ENCODE measurements at places on chromosomes 11 and 22.

GRCh38 chr11:67085617-67086016, 29.0 kb downstream of the RHOD start:
- no peak for DNase-seq

GRCh38 chr11:38011496-38011895, 1413.5 kb upstream of the RAG2 start:
- no peak for DNase-seq

- peak; percentile 50 for DNase-seq
Observed at GRCh38 chr11:16013649-16014275, 342.6 kb downstream of the SOX6 start.

DNA sequence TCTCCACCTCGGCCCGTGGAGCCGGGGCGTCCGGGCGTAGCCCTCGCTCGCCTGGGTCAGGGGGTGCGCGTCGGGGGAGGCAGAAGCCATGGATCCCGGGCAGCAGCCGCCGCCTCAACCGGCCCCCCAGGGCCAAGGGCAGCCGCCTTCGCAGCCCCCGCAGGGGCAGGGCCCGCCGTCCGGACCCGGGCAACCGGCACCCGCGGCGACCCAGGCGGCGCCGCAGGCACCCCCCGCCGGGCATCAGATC, 439 bp downstream of the YAP1 start:
- no peak for DNase-seq

DNA sequence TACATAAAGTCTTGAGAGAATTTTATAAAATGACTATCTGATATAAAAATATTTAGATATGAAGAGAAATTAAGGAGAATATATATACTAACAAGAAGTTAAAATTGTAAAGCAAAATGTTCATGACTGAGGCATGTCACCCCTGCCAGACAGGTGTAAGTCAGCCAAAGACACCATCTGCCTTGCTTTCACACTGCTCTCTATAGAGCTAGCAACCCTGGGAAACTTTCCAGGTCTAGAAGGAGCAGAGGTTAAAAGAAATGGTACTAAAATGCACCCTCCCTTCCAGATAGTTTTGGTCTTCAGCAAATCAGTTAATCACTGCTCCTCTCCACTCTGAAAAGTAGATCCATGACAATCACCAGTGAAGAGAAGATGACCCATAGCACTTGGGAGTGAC, 16.5 kb downstream of the PPP2R1B start:
- DNase-seq, result no peak

DNA sequence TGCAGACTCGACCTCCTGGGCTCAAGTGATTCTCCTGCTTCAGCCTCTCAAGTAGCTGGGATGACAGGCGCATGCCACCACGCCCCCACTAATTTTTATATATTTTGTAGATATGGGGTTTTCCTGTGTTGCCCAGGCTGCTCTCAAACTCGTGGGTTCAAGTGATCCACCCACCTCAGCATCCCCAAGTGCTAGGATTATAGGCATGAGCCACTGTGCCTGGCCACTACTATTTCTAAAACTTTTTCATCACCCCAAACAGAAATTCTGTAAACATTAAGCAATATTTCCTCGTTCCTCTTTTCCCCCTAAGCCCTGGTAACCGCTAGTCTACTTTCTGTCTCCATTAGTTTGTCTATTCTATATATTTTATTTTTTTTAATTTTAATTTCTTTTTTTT, 9.0 kb upstream of the ATG16L2 start:
- DNase-seq, result no peak

GRCh38 chr22:39208013-39208680, 36.6 kb downstream of the PDGFB start:
- DNase-seq, result no peak

DNA sequence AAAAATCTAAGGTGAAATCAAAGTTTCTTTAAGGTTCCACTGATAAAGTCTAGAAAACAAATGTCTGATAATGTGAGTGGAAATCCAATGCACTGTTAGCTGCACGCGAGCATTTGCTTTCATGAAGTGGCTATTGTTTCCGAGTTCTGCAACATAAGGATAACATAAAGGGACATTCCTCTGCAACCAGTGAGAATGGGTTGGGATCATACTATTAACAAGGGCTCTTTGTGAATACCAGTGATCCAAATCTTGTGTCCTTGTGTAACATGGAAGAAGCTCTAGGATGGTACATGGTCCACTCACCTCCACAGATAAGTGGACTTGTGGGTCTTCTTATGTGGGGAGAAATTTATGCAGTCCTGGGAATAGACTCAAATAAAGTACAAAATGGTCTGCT, 24.6 kb downstream of the APIP start:
- no peak for DNase-seq

DNA sequence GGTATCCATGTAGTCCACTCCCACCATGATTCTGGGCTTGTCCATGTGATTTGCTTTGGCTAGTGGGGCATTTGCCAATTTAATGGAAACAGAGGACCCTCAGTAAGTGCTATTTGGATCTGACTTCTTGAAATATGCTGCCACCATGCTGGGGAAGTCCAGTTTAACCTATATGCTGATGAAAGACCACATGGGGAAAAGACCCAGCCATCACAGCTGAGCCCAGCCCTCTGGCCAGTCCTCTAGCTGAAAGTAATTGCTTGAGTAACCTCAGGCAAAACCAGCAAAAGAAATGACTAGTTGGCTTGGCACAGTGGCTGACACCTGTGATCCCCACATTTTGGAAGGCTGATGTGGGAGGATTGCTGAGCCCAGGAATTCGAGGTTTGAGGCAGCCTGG, 61.5 kb downstream of the ATG16L2 start:
- no peak for DNase-seq

DNA sequence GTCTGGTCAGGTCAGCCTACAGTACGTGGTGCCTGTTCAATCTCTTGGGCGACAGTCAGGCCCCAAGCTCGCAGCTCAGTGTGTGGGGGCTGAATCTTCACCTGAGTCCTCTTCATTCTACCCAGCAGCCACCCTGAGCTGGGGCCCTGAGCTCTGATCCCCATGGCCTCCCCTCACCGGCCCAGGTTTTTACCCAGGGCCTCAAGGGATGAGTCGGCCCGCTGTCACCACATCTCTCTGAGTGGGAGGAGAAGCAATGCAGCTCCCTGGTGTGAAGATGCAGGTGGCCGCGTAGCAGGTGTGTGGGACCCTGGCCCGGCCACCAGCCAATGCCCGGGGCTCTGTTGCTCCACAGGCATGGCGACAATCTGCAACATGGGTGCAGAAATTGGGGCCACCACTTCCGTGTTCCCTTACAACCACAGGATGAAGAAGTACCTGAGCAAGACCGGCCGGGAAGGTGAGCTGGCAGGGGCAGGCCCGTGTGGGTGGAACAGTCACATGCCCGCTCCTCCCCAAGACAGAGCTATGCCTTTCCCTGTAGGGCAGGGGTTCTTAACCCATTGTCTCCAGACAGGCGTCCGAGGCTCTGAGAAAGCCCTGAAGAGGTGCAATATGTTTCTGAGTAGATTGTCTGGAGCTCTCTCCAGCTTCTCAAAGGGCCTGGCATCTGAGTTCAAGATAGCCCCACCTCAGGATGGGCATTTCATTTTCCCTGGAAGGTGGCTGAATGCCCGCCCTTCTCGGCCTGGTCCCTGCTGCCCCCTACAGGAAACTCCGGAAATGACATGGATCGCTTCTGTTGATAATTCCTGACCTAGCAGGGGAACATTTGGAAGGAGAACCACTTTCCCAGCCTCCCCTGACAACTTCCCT, 26.9 kb downstream of the POLR3H start:
- DNase-seq, result no peak

DNA sequence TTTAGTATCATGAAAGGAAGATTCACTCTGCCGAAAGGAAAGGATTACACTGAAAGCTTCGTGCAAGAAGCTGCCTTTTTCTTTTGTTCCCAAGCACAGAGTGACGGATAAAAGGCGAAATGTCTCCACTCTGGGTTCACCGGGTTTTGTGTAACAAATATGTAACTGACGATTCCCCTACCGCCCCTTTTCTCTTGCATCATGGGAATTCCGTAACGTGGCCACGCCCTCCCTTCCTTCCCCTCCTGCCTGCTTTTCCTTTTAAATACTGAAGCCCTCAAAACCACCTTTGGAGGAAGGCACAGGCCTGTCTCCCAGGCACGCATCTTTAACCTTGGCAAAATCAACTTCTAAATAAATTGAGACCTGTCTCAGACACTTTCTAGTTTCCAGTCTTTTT, 16.4 kb upstream of the TESMIN start:
- no peak for DNase-seq

GRCh38 chr11:133720951-133721350, 124.4 kb downstream of the SPATA19 start:
- DNase-seq, result no peak

- DNase-seq, result no peak
Observed at GRCh38 chr11:60130496-60130895, 42.0 kb downstream of the MS4A2 start.

GRCh38 chr11:95076416-95076815, 9.7 kb downstream of the SRSF8 start:
- DNase-seq, result no peak

- no peak for DNase-seq
Observed at GRCh38 chr11:125068368-125068767, 5.3 kb downstream of the SLC37A2 start.

DNA sequence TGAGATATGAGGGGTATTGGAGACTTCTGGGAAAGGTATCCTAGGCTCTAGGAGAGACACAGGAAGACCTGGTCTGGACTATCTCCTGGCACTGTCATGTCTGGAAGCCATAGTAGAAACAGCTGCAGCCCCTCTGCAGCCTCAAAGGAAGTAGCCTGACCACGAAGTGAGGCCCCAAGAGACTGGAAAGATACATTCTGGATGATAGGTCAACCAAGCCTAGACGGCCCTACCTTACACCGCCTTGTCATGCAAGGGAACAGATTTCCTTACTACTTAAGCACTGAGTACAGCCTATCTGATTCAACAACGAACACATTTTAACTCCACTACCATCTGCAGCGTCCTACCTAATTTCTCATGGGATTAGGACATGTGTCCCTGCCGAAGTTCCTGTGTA, 31.1 kb downstream of the UQCR10 start:
- no peak for DNase-seq

DNA sequence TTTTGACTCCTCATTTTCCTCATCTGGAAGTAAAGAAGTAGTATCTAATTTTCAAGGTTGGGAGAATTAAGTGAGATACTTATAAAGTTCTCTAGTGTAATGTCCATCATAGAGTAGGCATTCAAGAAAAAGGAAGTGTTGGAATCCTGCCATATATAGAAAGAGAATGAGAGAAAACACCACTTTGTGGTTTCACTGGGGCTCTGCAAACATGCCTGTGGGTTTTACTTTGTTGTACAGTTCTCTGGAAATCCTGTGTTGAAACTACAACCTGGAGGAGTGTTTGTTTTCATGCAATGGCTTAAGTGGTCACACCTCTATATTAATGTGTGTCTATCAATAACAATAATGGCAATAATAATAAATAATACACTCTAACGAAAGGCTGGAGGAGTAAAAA, 741.7 kb downstream of the NELL1 start:
- no peak for DNase-seq

- no peak for DNase-seq
Observed at GRCh38 chr11:74288911-74289310, 22.5 kb downstream of the P4HA3 start.

GRCh38 chr22:30894371-30894740, 74.2 kb downstream of the MORC2 start:
- no peak for DNase-seq

- DNase-seq, result no peak
Observed at GRCh38 chr11:20966489-20966888, 297.1 kb downstream of the NELL1 start.

GRCh38 chr11:36399236-36399635, 103.1 kb downstream of the PRR5L start:
- no peak for DNase-seq

GRCh38 chr11:108538022-108538424, 39.8 kb upstream of the POGLUT3 start:
- no peak for DNase-seq
